ENCODE measurements at places on chromosomes 2 and 18.

DNA sequence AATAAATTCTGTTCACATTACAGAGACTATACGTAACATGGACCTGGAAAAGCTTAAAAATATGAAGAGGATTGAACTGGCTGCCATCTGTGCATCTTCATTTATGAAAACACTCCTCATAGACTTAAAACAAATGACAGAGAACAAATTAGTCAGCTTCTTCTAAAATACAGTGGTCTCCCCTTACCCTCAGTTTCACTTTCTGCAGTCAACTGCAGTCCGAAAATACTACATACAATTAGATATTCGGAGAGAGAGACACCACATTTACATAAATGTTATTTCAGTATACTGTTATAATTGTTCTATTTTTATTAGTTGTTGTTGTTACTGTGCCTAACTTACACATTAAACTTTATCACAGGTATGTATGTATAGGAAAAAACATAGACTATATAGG is 6.5 kb downstream of the RNF103 start:
- DNase-seq: no peak

GRCh38 chr2:119233326-119234020 is 9.8 kb downstream of the STEAP3 start:
- DNase-seq: no peak

GRCh38 chr2:207334624-207335371 is 169.1 kb upstream of the KLF7 start:
- DNase-seq: no peak

DNA sequence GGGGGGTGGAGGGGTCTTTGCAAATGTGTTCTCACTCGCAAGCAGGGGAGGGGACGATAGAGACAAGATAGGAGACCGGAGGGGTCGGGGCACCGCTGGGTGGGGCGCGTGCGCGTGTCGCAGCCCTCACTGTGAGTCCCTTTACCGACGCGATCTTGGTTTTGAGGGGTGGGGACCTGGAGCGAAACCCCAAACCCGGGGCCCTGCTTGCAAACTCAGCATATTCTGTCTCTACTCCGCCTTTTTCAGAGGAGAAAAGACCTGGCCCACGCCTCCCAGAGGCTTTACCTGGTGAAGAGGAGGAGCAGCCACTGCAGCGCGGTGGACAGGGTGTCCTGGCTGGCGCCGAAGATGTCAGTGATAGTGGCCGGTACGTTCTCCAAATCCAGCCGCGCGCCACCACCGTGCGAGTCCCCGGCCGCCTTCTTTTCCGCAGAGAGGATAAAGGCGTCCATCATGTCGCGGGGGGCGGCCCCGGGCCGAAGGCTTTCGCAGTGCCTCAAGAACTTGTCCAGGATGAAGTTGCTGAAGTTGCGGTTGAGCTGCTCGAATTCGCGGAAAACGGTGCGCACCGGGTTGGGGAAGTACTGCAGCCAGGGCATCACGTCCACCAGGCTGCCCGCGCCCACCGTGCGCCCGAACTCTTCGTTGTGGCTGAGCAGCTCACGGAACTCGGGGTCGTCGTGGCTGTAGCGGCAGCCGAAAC is 1.7 kb downstream of the CYP1B1 start:
- no peak for DNase-seq

- DNase-seq: no peak
Measured at GRCh38 chr2:218067523-218067922, 1.5 kb upstream of the RUFY4 start.

GRCh38 chr2:105865222-105865913 is 120.7 kb downstream of the NCK2 start:
- no peak for DNase-seq

GRCh38 chr2:118148133-118148532 is 59.9 kb downstream of the INSIG2 start:
- DNase-seq: no peak

DNA sequence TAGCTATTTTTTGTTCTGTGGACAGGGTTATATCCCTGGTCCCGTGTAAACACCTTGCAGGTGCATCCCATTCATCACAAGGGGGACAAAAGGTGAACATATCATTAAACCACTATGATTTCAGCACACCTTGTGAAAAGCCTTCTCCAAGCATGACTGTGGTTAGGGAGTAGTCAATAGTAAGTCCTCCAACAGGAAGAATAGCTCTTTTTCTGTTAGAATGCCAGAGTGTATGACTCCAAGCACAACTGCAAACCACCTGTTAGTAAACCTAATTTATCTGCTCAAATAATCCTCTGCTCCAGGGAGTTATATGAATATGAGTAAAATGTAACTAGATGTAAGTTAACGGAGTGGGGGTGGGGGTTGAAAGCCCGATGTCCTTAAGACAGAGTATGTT is 240.5 kb downstream of the AGPS start:
- no peak for DNase-seq

DNA sequence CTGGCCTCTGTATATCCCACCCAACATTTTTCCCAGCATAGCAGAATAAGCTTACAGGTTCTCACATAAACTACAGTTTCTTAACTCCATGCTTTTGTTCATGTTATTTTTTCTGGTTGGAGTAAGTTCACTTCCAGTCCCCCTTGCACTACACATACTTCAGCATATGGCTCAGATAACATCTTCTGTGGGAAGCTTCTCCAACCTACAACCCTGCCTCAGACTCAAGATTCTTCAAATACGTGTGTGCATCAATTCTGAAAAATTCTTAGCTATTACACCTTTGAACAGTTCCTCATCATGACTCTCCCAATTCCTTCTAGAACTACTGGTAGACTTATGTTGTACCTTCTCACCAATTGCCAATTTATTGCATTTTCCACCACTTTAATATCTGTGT is 7.5 kb upstream of the CPLX4 start:
- no peak for DNase-seq

GRCh38 chr2:184767059-184767458 is 168.7 kb downstream of the ZNF804A start:
- no peak for DNase-seq

DNA sequence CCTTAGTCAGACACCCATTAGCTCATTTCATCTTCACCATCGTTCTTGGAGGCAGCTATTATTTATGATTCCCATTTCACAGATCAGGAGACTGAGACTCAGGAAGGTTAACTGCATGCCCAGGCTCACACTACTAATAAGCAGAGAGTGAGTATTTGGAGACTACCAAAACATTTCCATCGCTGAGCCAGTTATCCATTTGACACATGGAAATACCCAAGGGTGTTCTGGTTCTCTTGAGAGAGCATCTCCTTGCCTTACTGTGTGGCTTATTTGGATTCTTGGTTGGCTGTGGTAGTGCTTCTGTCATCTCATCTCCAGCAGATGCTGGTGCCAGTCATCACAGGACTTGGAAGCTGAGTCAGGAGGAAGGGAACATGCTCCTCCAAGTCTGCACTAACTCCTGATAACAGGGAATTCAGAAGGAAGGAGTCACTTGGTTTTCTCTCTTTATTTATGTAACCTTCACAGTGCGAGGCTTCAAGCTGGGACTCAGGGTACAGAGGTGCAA is 55.2 kb downstream of the RASGRP3 start:
- DNase-seq: no peak

- DNase-seq: no peak
Measured at GRCh38 chr2:188627471-188627870, 335.8 kb downstream of the GULP1 start.

DNA sequence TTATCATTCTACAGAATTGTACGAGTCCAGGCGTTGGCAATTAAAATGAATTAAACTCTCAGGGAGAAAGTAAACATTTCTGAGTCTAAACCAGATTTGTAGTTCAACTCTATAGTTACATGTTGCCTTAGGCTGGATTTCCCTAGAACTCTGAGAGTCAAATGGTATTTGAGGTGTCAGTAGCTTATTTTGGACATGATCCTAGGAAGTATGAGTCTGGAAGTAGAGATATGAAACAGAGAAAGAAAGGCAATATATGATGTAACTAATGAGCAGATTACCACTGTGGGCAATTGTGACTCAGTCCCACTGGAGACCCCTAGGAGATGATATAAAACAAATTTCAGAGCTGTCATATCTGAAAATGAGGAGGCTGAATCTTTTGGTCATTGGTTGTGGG is 199.1 kb upstream of the UBE2E3 start:
- DNase-seq: no peak

GRCh38 chr2:217856871-217857270 is 145.9 kb downstream of the TNS1 start:
- no peak for DNase-seq
